ENCODE measurements at places on chromosomes 5 and 9. TPM values are rescaled to one million over a fixed set of nuclear protein-coding genes. Genes with fewer than 3 reads are reported as not detected.

The CCL19 gene
- total RNA-seq: not detected

DNA sequence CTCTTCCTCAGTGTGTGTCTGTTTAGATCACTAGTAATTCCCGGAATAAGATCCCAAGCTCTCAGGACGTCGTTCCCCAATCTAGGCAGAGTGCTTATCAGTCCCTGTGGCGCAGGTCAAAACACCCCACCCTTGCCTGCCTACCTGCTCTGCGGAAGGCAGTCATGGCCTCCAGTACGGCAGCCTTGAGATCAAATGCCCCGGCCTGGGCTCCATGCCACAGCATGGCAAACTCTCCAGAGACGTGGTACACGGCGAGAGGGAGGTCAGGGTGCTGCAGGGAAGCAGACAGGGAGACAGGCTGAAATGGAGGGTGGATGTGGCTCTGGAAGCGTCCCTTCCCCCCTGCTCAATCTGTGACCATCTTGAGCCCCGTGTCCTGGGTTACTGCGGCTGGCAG, 12.0 kb upstream of the HDHD3 start:
- DNase-seq: no peak

- no peak for DNase-seq
Observed at GRCh38 chr9:88776717-88777497, 214.4 kb upstream of the S1PR3 start.

GRCh38 chr5:166338801-166339200, 1952.6 kb upstream of the WWC1 start:
- no peak for DNase-seq

Data from activated CD4-positive, alpha-beta memory T cell treated with anti-CD3 and anti-CD28 coated beads, Interleukin-2, amount 10 ng/mL, durations not matched to agents 7 days and 5 days (primary cell).